ENCODE measurements at places on chromosomes 6 and 20.

- peak; percentile 22 for DNase-seq
Measured at GRCh38 chr6:135423649-135424128, 73.9 kb downstream of the AHI1 start.

DNA sequence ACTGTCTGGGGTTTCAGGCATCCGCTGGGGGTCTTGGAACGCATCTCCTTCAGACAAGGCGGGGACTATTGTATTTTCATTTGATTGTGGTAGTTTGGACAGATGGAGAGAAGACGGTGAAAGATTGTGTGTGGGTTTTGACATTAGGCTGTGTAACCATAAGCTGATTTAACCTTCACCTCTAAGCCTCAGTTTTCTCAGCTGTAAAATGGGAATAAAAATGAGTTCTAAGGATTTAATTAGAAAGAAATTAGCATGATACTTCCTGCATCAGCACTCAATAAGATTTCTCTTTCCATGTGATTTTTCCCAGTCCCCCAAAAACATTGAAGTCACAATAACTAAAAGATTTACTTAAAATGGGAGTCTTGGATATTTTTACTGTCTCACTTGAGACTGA is 78.1 kb downstream of the CBFA2T2 start:
- no peak for DNase-seq

- DNase-seq: no peak
Measured at GRCh38 chr20:25239387-25240370, 8.2 kb upstream of the PYGB start.

DNA sequence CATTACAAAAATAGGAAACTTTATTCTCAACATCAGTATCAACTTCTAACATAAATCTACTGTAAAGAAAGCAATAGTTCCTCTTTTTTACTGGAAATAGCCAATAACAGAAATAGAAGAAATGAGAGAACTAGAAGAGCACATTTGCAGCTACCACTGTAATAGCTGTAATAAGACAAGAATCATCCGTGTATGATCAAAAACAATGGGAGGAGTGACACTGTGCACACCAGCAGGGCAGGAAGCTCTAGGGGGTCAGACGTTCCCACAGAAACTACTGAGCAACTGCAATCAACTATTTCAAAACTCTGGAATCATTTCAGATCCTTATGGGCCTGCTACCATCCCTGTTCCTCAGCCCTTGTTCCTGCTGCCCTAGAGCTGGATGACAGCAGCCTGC is 43.7 kb downstream of the NINL start:
- no peak for DNase-seq

- DNase-seq: no peak
Measured at GRCh38 chr6:85372188-85372914, 77.5 kb upstream of the NT5E start.

DNA sequence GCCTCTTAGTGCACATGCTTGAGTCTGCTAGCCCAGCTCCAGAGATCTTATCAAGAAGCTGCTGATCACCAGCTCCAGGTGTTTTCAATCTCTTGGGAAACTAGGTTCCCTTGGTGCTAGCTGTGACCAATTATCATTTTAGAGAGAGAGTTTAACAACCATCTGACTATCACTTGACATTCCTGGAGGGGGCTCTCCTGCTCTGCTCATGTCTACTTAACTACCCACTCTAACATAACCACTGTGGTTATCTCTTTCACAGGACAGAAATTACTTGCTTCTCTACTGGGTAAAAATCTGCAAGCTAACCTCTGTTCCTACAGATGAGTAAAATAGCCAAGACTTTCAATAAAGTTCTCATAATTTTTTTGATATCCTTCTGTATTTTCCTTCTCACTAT is 823.4 kb upstream of the GJE1 start:
- no peak for DNase-seq

GRCh38 chr6:16774437-16774836 is 13.2 kb upstream of the ATXN1 start:
- no peak for DNase-seq

GRCh38 chr6:105189026-105189820 is 9.4 kb upstream of the POPDC3 start:
- DNase-seq: no peak

GRCh38 chr6:167919349-167919748 is 78.1 kb upstream of the KIF25 start:
- no peak for DNase-seq

GRCh38 chr6:100202417-100203194 is 208.6 kb upstream of the MCHR2 start:
- DNase-seq: no peak

- no peak for DNase-seq
Measured at GRCh38 chr6:164826831-164827468, 482.5 kb downstream of the C6orf118 start.

DNA sequence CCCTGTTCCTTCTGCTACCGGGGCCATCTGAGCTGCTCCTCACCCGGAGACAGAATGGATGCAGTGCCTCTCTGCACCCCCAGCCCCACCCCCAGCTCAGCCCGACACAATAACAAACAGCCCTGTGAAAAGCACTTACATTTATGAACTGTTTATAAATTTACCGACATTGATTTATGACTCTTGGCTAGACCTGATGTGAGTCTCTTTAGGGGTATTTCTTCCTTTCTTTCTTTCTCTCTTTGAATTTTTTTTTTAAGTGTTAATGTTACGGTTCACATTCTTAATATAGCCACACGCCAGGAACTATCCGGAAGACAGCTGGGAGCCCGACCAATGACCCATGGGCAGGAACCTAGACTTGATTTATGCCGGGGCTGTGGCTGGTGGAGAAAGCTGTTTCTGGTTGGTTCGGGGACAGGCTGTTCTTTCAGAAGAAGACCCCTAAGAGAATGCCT is 266.3 kb downstream of the CDC5L start:
- DNase-seq: peak; percentile 3

DNA sequence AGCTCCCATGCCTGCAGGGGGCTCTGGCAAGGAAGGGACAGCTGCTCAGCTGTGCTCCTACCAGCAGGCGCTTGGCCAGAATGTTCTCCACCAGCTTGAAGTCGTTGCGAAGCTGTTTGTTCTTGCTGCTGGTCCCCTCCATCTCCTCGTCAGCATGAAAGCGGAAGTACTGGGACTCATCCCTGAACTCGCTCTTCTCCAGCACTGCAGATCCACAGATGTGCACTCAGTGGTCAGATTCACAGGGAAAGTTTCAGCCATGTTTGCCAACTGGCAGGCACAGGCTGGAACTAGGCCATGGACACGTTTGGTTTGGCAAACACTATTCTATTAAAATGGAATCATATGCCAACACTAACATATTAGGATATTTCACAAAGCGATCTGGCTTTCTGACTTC is 167.9 kb downstream of the PREX1 start:
- DNase-seq: no peak

DNA sequence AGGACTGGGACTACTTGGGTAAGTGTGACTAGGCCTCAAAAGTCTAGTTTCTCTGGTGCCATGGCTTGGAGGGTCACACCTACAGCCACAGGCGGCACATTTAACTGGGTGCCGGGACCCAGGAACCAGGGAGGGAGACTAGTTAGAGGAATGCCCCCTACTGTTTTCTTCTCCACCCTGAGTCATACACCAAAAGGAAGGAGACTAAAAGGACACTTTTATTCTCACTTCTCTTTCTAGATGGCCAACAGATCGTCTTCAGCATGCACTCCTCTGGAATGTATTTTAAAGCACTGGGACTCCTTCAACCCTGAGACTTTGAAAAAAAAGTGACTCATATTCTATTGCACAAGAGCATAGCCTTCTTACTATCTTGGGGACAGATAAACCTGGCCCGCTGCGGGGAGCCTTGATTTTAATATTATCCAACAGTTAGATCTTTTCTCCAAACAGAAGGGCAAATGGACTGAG is 33.4 kb downstream of the PLN start:
- DNase-seq: no peak

DNA sequence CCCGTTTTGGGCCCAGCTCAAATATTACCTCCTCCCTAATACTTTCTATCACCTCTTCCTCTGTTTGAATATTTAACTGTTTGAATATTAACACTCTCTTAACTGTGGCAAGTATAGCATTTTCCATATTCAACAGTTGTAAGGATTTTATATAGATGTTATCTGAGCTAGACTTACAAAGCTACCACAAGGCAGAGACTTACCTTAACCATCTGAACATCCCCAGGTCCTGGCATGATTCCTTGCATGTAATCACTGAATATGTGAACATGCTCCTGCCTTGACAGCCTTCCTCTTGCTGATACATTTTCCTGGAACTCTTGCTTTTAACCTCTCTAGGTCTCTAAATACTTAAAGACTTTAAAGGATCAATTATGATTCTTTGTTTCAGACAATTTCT is 182.4 kb downstream of the MCHR2 start:
- no peak for DNase-seq

GRCh38 chr6:151704383-151704782 is 103.1 kb upstream of the ESR1 start:
- no peak for DNase-seq

DNA sequence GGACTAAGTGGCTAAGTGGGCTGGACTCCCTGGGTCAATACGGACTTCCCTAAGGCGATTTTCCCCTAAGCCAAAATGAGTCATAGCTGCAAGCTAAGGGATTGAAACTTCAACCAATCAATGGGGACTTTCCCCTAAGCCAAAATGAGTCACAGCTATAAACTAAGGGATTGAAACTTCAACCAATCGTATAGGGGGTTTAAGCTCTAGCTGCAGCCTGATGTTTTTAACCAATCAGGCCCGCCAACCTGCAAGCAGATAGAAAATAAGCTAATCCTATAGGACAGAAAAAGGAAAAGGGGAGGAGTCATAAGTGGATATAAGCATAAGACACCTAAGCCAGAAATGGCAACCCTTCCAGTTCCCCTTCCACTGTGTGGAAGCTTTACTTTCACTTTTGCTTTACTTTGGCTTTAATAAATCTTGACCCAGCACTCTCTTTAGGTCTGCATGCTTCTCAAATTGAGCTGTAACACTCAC is 655.0 kb upstream of the HS3ST5 start:
- peak; percentile 2 for DNase-seq

GRCh38 chr6:108463784-108464183 is 96.9 kb upstream of the FOXO3 start:
- DNase-seq: no peak

- no peak for DNase-seq
Measured at GRCh38 chr6:54695815-54696214, 150.8 kb upstream of the FAM83B start.

- DNase-seq: no peak
Measured at GRCh38 chr20:23296841-23297701, 53.5 kb upstream of the NXT1 start.

GRCh38 chr6:144390886-144391285 is 105.8 kb downstream of the UTRN start:
- DNase-seq: no peak

DNA sequence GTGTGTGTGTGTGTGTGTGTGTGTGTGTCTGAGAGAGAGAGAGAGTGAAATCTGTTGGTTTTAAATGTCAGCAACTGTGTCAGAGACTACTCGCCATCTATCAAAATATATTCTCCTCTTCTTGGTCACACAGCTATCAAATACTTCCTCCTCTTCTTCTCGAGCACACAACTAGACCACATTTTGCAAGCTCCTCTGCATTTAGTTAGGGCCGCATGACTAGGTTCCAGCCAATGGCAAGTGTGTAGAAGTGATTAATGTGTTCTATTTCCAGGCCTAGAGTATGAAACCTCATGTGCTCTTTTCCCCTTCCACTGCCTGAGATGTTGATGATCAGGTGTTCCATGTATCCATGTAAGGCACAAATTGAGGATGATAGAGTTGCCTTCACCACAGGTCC is 278.5 kb upstream of the MARCKS start:
- no peak for DNase-seq

DNA sequence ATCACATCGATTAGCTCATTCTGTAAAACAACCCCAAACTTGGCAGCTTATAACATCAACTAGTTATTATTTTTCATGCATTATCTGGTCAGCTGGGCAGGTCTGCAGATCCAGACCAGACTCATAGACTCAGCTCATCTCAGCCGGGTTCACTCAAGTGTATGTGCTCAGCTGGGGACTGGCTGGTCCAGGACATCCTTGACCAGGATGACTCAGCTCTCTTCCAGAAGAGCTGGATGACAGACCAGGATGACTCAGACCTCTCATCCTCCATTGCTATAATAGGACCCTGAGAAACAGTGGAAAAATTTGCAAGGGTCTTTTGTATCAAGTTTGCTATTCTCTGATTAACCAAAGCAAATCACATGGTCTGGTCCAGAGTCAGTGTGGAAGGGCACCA is 312.5 kb upstream of the PLCB4 start:
- DNase-seq: no peak

All from DMS79 (cell line).